ENCODE measurements at places on chromosomes 6 and 20.
A peak's percentile ranks its signal among the peaks of the same experiment; 100 is the strongest.

- DNase-seq, result no peak
These were observed 118.8 kb downstream of the BMP5 start for GRCh38 chr6:55756531-55757031.

GRCh38 chr6:148389917-148390316 is 47.3 kb downstream of the SASH1 start:
- DNase-seq, result no peak

GRCh38 chr6:15288856-15289255 is 43.0 kb downstream of the JARID2 start:
- no peak for DNase-seq

DNA sequence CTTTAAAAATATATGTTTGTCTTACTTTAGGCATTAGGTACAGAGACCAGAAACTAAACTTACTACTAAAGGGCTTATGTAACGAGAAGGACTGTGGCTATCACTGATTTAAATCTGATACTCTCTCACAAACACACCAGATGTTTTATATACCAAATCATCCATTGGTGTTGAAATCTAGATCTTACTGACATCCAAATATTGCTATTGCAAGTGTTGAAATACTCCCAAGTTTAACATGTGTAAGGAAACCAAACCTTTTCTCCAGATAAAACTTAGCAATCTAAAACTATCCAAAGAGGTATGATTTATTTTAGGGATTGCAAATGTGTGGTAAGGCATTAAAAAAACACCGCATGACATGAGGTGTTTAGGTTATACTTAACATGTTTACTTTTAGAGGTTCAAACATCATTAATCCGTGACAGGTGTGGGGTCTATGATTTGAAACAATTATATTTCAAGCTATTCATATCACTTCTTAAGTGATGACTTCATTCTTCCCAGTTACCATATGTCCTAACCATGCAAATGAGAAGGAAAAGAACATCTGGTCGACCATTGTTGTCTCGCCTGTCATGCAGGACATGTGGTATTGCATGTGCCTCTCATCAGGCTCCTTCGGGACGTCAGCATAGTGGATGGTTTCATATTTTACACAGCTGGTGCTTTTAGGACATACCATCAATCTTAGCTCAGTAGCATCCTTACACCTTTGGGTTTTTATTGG is 168.3 kb upstream of the SPACA1 start:
- no peak for DNase-seq

DNA sequence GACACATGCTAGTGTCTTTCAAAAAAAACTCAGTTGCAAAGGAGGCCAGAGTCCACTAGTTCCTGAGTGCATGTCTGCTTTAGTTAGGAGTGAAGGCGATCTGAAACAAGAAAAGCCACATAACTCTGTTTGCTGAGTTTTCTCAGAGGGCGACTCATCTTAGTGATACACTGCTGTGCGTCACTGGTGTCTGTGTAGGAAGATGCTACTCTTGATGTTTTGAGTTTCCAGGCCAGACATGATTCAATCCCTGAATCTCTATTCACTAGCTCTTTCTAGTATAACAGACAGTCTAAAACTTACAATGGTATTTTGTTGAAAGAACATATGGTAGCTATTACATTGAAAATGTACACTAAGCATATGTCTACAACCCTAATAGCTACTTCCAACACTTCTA is 60.9 kb downstream of the GFRAL start:
- no peak for DNase-seq

GRCh38 chr6:108966251-108966650 is 118.0 kb downstream of the ARMC2 start:
- DNase-seq, result no peak

DNA sequence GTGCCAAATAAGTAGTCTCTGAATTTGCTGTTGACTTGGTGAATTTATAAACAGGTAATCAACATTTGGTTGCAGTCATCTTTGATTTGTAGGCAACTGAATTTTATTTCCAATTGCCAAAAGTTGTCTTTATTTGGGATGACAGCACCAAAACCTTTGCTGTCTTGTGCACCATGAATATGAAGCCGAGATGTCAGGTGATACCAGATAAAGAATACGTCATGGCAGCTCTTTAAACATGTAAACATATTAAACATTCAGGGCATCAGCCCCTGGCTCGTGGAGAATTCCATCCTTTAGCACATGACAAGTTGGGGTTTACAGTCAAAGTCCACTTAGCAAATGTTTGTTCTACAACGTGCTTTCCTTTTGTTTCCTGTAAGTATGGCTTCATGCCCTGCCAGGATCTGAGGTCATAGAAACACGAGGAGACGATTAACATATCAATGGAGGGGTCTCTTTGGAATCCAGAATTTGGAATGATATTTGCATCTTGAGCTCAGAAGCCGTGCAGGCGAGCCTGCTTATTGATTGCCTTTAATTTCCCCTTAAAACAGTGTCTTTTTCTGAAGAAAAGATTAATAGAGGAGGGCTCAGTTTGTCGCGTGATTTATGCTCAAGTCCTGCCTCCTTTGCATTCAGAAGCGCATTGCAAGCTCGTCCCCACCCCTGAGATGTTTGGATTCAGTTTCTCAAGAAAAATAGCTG is 170.2 kb upstream of the ZNF217 start:
- no peak for DNase-seq

DNA sequence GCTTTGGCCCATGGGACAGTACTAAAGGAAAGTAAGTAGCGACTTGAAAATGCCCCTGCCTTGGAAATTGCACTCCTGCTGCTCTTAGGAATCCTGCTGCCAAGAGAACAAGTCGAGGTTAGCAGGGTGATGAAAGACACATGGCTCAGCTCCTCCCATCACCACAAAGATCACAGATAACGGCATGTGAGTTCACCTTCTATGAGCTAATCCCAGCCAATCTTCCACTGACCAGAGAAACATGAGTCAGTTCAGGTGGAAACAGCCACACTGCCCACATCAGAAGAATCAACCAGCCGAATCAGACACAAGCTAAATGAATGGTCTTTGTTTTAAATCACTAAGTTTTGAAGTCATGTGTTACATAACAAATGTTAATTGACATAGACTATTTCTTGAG is 106.3 kb downstream of the PRKN start:
- peak; percentile 17 for DNase-seq

GRCh38 chr6:161961046-161961445 is 687.2 kb upstream of the AGPAT4 start:
- DNase-seq, result no peak

DNA sequence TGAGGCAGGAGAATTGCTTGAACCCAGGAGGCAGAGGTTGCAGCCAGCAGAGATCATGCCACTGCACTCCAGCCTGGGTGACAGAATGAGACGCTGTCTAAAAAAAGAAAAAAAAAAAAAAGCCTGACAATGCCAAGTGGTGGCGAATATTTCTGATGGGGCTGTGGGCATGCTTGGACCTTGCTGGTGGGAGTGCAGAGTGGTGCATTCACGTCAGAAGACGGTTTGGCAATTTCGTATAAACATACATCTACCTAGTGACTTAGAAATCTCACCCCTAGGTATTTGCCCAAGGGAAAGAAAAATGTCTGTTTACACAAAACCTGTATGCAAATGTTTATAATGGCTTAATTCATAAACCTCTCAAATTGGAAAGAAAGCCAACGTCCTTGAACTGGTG is 33.6 kb downstream of the CTCFL start:
- no peak for DNase-seq

DNA sequence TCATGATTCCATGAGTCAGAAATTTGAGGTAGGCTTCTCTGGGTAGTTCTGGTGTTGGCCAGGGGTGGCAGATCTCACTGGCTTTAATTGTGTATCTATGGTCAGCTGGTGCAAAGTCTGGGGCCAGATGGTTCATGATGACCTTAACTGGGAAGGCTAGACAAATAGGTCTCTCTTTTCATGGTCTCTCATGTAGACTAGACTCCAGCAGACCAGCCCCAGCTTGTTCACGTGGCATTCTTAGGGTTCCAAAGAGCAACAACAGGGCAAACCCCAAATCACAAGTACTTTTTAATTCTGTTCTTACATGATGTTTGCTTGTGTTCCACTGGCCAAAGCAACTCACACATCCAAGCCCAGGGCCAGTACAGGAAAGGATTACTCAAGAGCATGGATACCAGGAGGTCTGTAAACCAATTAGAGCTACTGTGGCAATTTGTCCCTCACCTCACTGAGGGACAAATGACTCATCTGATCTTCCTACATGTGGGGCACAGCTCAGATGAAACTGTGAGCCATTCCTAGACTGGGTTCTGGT is 79.5 kb upstream of the PBOV1 start:
- no peak for DNase-seq

- no peak for DNase-seq
These were observed 13.0 kb downstream of the SERPINB6 start for GRCh38 chr6:2958331-2958711.

DNA sequence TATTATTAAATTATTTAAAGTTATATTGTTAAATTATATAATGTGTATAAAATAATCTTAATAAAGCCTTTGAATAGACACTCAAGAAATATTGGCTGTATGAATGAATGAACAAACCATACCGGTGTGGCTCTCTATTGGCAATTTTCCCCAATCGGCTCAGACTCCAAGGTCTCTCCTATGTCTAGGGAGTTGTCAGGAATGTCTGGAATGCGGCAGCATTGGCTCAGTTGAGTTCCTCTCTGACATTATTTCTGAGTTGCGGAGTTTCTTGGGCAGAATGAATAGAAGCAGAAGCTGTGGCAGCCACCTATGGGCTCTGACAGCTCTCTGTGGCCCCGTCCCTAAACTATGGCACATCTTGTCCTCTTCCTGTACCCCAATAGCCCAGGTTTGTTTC is 111.0 kb downstream of the SOBP start:
- DNase-seq, result no peak

Measured in uterus (tissue), 4 donors.